ENCODE measurements at places on chromosomes 3 and 15.

DNA sequence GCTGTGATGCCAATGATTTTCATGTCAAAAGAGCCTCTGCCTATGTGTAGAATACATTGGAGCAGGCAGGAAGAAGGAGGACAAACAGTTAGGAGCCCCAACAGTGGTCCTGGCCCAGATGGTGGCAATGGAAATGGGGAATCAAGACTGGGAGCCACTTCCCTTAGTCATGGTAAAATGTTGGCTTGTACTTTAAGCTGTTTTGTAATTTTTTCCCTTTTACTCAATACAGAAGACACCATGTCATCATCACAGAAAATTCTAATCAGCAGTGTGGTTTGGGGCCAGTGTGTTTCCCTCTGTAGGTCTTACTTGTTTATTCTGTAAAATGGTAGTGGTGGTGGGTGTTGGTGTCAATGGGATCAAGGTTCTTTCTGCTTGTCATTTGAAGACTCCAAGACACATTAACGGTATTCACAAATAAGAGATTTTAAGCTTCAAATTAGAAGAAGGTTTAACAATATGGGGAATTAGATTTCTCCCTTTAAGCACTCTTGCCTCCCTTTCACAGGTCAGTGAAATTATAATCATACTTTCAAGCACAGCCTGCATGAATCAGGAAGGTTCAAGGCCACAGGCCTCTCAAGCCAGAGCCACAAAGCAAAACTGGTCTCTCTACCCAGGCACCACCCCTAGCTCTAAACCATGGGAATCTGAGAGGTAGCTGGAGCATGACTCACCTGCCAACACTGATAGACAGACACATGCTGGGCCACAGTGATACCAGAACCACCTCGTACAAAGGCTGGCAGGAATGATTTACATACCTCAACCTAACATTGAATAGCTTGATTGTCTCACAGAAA is 24.9 kb downstream of the SIAH2 start:
- peak; percentile 52 for DNase-seq

GRCh38 chr3:81838457-81838856 is 77.0 kb upstream of the GBE1 start:
- DNase-seq, result no peak

DNA sequence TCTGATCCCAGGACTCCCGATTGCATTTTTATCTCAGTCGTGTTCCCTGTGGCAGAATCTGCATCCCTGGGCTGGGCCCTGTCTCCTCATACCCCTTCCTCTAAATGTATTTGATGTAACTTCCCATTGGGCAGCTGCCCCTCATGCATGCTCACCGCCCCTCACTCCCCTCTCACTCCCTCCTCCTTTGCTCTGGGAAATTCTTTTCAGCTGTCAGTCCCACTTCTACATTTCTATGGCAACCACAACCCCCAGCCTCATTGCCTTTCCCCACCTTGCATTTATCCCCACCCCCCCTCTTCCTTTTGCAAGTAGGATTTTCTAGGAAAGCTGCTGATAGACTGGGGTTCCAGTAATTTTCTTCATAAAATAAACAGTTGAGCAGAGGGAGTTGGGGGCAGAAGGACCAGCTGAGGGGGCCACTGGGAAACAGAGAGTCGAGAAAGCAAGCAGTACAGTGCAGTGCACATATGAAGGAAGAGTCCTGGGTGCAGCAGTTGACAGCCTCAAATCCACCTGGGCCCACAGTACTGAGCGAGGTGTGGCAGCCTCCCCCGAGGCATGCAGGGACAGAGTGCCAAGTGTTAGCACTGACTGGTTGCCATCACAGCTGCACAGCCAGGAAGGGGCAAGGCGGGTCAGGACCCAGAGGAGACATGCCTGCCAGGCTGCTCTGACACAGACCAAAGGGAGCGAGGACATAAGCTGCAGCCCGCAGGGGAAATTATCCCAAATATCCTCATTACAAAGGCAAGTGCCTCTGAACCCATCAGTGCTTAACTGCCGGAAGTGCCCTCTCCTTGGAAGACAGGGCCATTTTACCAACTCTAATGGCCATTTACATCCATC is 476.3 kb downstream of the EPHB1 start:
- DNase-seq, result no peak

- DNase-seq, result no peak
Observed at GRCh38 chr3:171013822-171014748, 12.4 kb downstream of the SLC2A2 start.

GRCh38 chr15:73283366-73283962 is 85.3 kb downstream of the HCN4 start:
- DNase-seq, result peak; percentile 70

DNA sequence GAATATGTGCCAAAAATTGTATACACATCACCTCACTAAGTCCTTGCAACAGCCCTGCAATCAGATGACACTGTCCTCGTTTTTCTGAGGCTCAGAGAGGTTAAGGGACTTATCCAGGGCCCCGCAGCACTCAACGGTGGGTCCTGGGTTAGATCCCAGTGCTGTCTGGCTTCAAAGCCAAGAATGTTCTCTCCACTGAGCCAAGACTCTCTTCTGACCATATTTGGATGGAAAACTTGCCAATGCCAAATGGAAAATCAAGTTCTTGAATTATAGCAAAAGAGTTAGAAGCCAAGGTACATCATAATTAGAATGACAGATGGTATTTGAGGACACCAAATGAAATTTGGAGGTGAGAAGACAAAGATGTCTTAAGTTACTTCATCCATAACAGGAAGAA is 75.9 kb downstream of the NCEH1 start:
- no peak for DNase-seq

- DNase-seq, result no peak
Observed at GRCh38 chr3:135889443-135889842, 76.1 kb upstream of the PPP2R3A start.

- DNase-seq, result peak; percentile 66
Observed at GRCh38 chr3:172138792-172139507, 99.6 kb downstream of the FNDC3B start.

- DNase-seq, result peak; percentile 36
Observed at GRCh38 chr15:71115567-71116351, 488 bp downstream of the THSD4 start.

DNA sequence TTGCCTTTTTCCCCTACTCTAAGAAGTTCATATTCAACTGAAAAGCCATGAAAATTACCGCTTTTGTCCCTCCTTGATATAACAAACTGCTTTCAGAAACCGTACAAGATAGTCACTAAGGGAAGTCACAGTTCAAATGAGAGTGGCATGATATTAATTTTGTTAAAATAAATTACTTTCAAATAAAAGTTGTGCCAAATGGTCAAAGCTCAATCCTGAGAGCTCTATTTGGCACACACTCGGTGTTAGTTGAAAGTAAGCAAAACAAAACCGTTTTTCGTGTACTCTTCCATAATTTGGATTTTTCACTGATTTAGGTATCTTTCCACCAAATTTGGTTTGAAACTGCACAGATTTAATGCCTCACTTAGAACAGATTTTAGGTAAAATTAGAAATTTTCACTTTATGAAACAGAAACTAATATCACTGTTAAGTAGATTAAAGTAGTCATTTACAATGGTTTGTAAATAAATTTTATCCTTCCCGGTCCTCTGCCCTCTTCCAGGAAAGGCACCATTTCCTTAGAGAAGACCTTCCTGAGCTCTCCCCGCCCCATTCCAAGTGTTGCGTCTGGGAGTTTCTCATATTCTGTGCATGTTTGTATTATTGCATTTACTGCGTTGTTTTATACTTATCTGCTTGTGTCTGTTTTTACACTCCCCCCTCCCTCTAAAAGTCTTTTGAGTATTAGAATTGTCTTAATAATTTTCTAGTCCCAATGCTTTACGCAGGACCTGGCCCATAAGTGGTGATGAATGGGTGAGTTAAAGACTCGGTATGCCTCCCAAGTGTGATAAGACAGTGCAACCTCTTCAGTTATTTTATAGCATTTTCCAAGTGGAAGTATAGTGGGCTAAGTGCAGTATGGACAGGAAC is 853 bp downstream of the TCAIM start:
- DNase-seq, result no peak

GRCh38 chr3:191328383-191328961 is 722 bp upstream of the CCDC50 start:
- peak; percentile 36 for DNase-seq

DNA sequence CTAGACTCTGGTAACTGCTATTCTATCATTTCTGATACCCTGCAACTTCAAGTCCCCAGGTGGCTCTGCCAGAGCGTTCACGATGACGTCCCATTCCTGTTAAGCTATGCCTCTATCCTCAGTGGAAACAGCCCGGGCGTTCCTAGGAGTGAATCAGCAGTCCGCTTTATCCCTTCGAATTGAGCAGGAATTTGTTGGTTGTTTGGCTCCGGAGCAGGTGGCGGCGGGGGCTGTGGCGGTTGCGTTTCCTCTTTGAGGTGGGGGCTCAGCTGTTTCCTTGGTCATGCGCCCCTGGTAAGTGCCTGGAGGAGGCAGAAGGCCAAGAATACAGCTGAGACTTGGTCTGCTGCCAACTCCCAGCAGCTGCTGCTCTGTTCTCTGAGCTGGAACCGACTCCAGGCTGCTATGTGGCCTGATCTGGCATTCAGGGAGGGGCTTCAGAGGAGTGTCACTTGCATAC is 25.2 kb downstream of the ARPP21 start:
- peak; percentile 46 for DNase-seq

- peak; percentile 78 for DNase-seq
Observed at GRCh38 chr3:13087320-13087990, 14.2 kb upstream of the IQSEC1 start.

DNA sequence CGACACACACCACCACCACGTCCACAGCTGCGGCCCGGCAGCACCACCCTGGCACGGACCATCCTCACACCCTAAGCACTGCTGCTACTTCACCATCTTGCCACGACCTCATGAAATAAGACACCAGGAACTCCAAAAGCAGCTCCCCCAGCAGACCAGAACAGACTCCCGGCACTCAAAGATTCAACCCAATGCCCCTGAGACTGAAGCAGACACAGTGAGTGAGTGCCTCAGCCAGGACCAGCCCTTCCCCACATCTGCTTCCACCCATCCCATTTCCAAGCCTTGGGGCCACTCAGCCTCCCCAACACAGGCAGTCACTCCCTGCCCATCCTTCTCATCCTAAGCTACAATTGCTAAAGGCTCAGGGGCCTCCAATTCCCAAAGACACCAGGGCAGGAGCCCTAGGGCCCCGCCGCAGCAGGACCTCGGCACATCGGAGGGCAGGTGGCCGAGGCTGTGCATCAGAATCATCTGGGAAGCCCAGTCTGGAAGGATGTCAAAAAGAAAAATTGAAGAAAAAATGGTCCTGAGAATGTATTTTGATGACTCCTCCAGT is 18.4 kb upstream of the OCA2 start:
- DNase-seq, result no peak

GRCh38 chr3:182631183-182632076 is 161.9 kb upstream of the ATP11B start:
- DNase-seq, result no peak

DNA sequence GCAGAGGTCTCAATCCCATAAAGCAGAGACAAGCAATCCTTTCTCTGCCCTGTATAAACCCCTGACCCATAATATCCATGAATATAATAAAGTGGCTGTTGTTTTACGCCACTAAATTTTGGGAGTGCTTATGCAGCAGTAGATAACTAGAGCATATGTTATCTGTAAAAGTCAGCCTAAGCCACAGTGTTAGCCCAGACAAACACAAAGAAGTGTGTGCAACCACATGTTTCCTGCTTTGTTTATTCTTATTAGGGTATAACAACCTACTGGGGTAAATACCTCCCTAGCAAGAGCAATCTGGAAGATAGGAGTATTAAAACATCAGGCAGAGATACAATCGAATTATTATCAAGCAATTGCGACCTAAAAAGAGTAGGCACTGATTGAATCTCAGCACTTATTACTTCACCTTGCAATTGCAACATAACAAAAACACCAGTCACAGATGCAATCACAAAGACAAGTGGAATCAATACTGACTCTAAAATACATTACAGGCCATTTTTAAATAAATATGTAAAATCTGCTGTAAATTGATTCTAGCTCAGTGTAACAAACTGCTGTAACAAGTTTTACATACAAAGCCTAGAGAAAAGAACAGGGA is 94.6 kb upstream of the UBE2E2 start:
- DNase-seq, result no peak

DNA sequence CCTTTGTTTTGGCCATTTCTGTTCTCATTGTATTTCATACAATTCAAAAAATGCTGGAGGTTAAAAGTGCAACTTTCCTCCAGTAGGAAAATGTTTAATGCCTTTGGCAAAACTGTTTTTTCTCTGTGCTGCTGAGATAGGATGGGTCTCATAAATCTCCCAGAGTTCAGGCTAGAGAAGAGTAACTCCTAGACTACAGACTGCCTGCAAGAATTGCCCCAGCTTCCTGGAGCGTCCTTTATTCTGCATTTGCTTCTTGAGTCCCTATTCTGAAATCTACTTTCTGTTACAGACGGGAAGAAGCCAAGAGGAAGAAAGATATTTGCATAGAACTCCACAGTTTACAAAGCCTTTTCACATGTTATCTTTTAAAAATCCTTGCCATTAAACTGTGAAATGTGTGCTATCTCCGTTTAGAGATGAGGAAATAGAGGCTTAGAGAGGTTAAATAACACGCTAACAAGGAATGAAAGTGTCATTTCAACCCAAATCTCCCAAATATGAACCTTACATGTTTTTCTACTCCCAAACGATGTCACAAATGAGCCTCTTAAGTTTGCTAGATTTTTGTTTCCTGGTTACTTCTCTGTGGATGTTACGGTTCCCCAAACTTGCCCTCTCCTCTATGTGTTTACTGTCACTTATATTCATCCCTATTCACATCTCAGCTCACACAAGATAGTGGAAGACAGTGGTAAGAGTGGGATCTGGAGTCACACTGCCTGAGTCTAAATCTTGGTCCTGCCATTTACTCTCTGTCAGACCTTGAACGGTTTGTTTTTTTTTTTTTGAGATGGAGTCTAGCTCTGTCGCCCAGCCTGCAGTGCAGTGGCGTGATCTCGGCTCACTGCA is 17.4 kb downstream of the NANOGP8 start:
- no peak for DNase-seq

DNA sequence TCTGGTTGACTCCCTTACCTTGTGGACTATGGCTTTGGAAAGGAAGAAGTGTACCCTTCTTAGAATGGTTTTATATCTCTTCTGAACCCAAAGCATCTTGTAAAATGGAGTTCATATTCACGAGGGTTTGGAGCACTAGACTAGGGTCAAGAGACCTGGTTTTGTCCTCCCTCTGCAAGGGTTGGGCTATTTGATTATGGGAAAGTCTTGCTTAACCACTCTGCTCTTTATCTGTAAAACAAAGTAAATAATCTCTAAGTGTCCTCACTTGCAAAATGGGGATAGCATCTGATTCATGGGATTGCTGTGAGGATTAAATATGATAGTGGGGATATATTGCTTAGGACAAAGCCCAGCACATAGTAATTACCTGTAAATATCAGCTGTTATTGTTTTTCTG is 17.9 kb upstream of the SLC2A2 start:
- no peak for DNase-seq

- DNase-seq, result peak; percentile 42
Observed at GRCh38 chr3:22263042-22263441, 512.0 kb upstream of the ZNF385D start.

GRCh38 chr3:37777835-37778234 is 83.8 kb upstream of the CTDSPL start:
- no peak for DNase-seq

Measured in A172 (cell line).